Lower lobe of right lung (tissue), 2 donors: ENCODE measurements at places on chromosomes 5 and 9. TPM values are rescaled to one million over a fixed set of nuclear protein-coding genes. Genes with fewer than 3 reads are reported as not detected.

The SLC45A2 gene
- not detected for total RNA-seq

The KCNMB1 gene
- 2.5 TPM for total RNA-seq

The EGR1 gene
- total RNA-seq, result 78.2 TPM

The TAF11L5 gene
- total RNA-seq, result not detected

The ITK gene
- total RNA-seq, result 6.3 TPM

The RNF208 gene
- 5.8 TPM for total RNA-seq

The CSF1R gene
- 78.2 TPM for total RNA-seq

The S1PR3 gene
- total RNA-seq, result 10.0 TPM

The IFNK gene
- total RNA-seq, result not detected

The RCL1 gene
- 22.9 TPM for total RNA-seq

The PCA3 gene
- total RNA-seq, result not detected

The FABP6 gene
- 4.9 TPM for total RNA-seq

The CNTRL gene
- total RNA-seq, result 26.3 TPM

The TSLP gene
- total RNA-seq, result 1.3 TPM

The CCNI2 gene
- 1.1 TPM for total RNA-seq

The PURA gene
- total RNA-seq, result 32.4 TPM

The HAVCR1 gene
- not detected for total RNA-seq

The MLANA gene
- total RNA-seq, result not detected

The SH3GL2 gene
- 1.3 TPM for total RNA-seq

The SYNPO gene
- total RNA-seq, result 90.6 TPM

The KLHL9 gene
- total RNA-seq, result 22.7 TPM

The ZNF608 gene
- total RNA-seq, result 27.9 TPM

The MYMK gene
- not detected for total RNA-seq

The ARHGEF37 gene
- total RNA-seq, result 13.5 TPM

The RMRP gene
- total RNA-seq, result 24,340 TPM

The GFI1B gene
- total RNA-seq, result 1.1 TPM

The ZNF454 gene
- total RNA-seq, result 2.6 TPM
